ENCODE measurements at places on chromosomes 12 and 14. TPM values are rescaled to one million over a fixed set of nuclear protein-coding genes. Genes with fewer than 3 reads are reported as not detected.

DNA sequence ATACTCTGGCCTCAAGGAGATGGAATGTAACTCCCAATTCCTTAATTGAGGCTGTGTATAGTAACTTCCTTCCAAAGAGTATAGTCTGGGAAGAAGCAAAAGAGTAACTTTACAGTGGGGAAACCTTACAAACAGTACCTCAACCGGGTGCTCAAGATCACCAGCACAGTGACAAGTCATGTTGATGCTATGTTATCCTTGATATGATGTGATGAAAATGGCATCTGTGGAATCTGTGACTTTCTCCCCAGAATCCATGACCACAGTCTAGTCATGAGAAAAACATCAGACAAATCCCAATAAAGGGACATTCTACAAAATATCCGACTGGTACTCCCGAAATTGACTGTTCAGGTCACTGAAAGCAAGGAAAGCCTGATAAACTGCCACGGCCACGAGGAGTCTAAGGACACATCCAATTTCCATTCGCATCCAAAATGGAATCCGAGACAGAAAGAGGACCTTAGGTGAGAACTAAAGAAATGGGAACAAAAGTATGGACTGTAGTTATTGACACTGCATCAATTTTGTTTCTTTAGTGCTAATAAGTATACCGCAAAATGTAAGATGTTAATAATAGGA, 97.3 kb upstream of the FRMD6 start:
- H3K27me3 ChIP-seq: no peaks in the 10 kb centered on the region
- no peak overlapping the region for H3K27ac ChIP-seq
- no peaks in the 10 kb centered on the region for H3K36me3 ChIP-seq
- H3K4me3 ChIP-seq: no peak overlapping the region
- DNase-seq: no peak
- H3K4me1 ChIP-seq: no peaks in the 10 kb centered on the region

- DNase-seq: no peak
- H3K4me1 ChIP-seq: no peaks in the 10 kb centered on the region
- H3K4me3 ChIP-seq: no peak overlapping the region
- H3K27ac ChIP-seq: no peak overlapping the region
- H3K36me3 ChIP-seq: no peaks in the 10 kb centered on the region
Observed at GRCh38 chr12:121767525-121768016, 25.9 kb downstream of the RHOF start.

DNA sequence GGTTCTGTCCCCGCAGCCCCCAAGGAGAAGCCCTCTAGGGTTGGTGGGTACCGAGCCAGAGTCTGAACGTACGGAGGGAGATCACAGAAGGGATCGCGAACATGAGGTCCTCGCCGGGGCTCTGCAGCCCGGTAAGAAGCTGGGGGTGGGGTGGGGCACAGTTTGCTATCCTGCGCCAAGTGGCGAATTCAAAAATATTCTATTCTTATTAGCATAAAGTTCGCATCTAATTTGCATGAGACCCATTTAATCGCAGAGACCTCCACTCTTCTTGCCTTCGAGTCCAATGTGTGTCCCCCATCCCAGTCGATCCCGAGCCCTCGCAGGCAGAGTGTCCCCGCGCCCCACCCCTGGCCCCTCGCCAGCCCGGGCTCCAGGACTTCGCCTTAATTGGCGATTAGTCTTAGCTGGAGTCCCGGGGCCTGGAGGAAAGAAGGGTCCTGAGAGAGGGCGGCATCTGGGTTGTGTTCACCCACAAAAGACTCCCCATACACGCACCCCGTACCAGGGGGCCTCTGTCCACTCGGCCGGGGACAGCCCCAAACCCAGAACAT, 604 bp upstream of the ARHGEF25 start:
- no peaks in the 10 kb centered on the region for H3K36me3 ChIP-seq
- H3K27me3 ChIP-seq: peaks cover 10% of the 10 kb centered on the region
- peaks cover 14% of the 10 kb centered on the region for H3K4me1 ChIP-seq
- peak overlapping the region; percentile 23 for H3K4me3 ChIP-seq

DNA sequence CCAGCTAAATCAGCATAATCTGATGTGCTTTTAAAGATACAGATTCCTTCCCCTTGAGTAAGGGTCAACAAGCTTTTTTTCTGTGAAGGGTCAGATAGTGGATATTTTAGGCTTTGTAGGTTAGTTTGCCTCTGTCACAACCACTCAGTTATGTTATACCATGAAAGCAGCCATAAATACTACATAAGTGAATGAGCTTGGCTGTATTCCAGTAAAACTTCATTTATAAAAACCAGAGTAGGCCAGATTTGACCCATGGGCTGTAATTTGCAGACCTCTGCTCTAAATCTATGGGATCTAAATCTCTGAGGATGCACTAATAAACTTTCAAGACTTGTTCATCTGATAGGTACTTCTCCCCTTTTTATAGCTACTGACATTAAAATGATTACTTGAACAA, 47.7 kb downstream of the LEMD3 start:
- peaks cover 14% of the 10 kb centered on the region for H3K36me3 ChIP-seq
- no peak for DNase-seq
- no peak overlapping the region for H3K4me3 ChIP-seq
- H3K4me1 ChIP-seq: no peaks in the 10 kb centered on the region
- H3K27me3 ChIP-seq: no peaks in the 10 kb centered on the region
- no peak overlapping the region for H3K27ac ChIP-seq

GRCh38 chr14:59208224-59208814, 19.9 kb downstream of the DAAM1 start:
- H3K27me3 ChIP-seq: no peaks in the 10 kb centered on the region
- no peaks in the 10 kb centered on the region for H3K4me1 ChIP-seq
- H3K4me3 ChIP-seq: no peak overlapping the region
- no peak overlapping the region for H3K27ac ChIP-seq

DNA sequence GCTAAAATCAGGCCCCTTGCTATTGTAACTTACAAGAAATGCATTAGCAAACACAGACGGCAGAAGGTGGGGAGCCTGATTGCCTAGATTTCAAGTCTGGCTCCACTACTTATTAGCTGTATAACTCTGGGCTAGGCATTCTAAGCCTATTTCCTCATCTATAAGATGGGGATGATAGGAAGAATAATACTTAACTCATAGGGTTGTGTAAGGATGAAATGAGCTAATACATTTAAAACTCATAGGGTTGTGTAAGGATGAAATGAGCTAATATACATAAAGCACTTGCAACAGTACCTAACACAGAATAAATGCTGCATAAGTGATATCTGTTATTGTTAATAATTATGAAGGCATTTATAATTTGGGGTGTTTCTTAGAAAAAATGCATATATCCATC, 60.1 kb upstream of the DIO2 start:
- no peak overlapping the region for H3K4me3 ChIP-seq
- H3K4me1 ChIP-seq: no peaks in the 10 kb centered on the region
- H3K27ac ChIP-seq: no peak overlapping the region

- H3K4me1 ChIP-seq: peaks cover 51% of the 10 kb centered on the region
- DNase-seq: no peak
- peak overlapping the region; percentile 89 for H3K27ac ChIP-seq
- H3K27me3 ChIP-seq: no peaks in the 10 kb centered on the region
Observed at GRCh38 chr14:100236881-100237280, 2.1 kb upstream of the YY1 start.

GRCh38 chr12:55492078-55492477, at the start of gene OR6C68:
OR6C68 (plus strand) TSS chr12:55492378; CDS start chr12:55492378, 0 bp downstream.
- no peak for DNase-seq
- no peaks in the 10 kb centered on the region for H3K4me1 ChIP-seq
- H3K36me3 ChIP-seq: no peaks in the 10 kb centered on the region
- H3K27me3 ChIP-seq: no peaks in the 10 kb centered on the region
- H3K4me3 ChIP-seq: no peak within 1 kb of the TSS
- no peak within 1 kb of the TSS for H3K27ac ChIP-seq

GRCh38 chr14:37457334-37457733, 137.7 kb downstream of the FOXA1 start:
- H3K27me3 ChIP-seq: no peaks in the 10 kb centered on the region
- H3K4me3 ChIP-seq: no peak overlapping the region
- H3K4me1 ChIP-seq: no peaks in the 10 kb centered on the region
- H3K27ac ChIP-seq: no peak overlapping the region
- no peaks in the 10 kb centered on the region for H3K36me3 ChIP-seq

DNA sequence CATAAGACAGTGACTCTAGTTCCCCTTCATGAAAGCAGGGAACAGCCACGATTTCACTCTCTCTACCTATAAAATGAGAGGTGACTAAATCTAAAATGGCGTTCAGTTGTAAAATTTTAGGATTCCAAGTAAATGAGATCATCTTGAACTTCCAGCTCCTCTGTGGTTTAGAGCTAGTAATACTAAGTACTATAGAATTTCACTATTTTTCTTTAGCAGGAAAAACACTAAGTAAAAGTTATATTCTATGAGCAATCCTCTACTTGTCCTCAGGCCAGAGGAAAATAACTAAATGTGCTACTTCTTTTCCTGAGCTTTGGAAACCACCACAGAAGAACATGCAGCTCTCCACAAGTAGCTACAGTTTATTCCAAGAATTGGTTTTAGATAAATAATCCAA, 55.6 kb downstream of the NIN start:
- no peak for DNase-seq
- H3K36me3 ChIP-seq: peaks cover 39% of the 10 kb centered on the region
- H3K4me1 ChIP-seq: peaks cover 25% of the 10 kb centered on the region
- H3K4me3 ChIP-seq: no peak overlapping the region

GRCh38 chr12:94165670-94166364, 17.4 kb downstream of the PLXNC1 start:
- H3K27ac ChIP-seq: no peak overlapping the region
- no peaks in the 10 kb centered on the region for H3K4me1 ChIP-seq
- H3K36me3 ChIP-seq: no peaks in the 10 kb centered on the region
- no peaks in the 10 kb centered on the region for H3K27me3 ChIP-seq
- no peak overlapping the region for H3K4me3 ChIP-seq

- no peak overlapping the region for H3K27ac ChIP-seq
- no peaks in the 10 kb centered on the region for H3K27me3 ChIP-seq
- no peaks in the 10 kb centered on the region for H3K36me3 ChIP-seq
- H3K4me3 ChIP-seq: no peak overlapping the region
Observed at GRCh38 chr12:6266971-6267721, 43.3 kb upstream of the PLEKHG6 start.

DNA sequence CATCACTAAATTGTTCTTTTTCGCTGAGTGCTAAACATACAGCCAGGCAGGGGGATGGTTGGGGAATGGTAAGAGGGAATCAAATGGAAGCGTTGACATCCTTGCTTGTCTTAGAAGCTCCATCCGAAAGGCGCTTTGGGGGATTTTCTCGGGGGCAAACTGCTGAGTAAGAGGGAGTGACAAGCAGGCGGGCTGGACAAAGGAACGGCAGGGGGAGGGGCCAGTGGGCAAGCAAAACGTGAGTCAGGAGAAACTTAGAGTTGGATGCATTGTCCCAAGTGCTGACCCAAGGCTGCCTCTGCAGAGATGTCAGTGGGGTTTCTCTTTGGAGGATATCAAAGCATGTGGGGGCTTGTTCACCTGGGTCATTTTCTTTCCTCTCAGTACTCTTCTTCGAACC, 480.5 kb downstream of the VRK1 start:
- H3K4me3 ChIP-seq: no peak overlapping the region
- H3K27ac ChIP-seq: no peak overlapping the region
- no peaks in the 10 kb centered on the region for H3K36me3 ChIP-seq
- peaks cover 16% of the 10 kb centered on the region for H3K4me1 ChIP-seq
- H3K27me3 ChIP-seq: no peaks in the 10 kb centered on the region

DNA sequence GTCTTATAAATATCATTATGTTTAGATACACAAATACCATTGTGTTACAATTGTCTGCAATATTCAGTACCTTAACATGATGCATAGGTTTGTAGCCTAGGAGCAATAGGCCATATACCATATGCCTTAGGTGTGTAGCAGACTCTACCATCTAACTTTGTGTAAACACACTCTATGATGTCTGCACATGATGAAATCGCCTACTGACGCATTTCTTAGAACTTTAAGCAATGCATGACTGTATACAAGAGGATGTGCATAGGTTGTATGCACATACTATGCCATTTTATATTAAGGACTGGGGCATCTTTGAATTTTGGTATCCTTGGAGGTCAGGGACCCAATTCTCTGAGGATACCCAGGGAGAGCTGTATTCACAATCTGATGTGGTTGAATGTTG, 10.1 kb upstream of the BTG1 start:
- no peaks in the 10 kb centered on the region for H3K27me3 ChIP-seq
- DNase-seq: no peak
- peaks cover 34% of the 10 kb centered on the region for H3K4me1 ChIP-seq
- H3K36me3 ChIP-seq: no peaks in the 10 kb centered on the region

DNA sequence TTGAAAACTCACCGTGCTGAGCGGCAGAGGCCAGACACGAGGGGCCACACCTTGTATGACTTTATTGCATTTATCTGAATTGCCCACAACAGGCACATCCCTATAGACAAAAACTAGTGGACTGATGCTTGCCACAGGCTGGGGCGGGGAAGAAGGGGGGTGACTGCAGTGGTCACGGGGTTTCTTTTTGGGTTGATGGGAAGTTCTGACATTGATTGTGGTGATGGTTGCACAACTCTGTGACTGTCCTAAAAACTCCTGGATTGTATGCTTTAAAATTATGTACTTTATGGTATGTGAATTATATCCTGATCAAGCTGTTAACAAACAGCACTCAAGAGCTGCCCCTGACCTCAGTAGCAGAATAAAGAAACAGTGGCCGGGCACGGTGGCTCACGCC, 25.7 kb downstream of the DHX37 start:
- no peaks in the 10 kb centered on the region for H3K27me3 ChIP-seq
- no peak overlapping the region for H3K4me3 ChIP-seq
- DNase-seq: no peak
- H3K36me3 ChIP-seq: peaks cover 45% of the 10 kb centered on the region
- no peaks in the 10 kb centered on the region for H3K4me1 ChIP-seq

- H3K4me1 ChIP-seq: no peaks in the 10 kb centered on the region
- H3K36me3 ChIP-seq: no peaks in the 10 kb centered on the region
- no peak overlapping the region for H3K27ac ChIP-seq
- no peak for DNase-seq
- no peaks in the 10 kb centered on the region for H3K27me3 ChIP-seq
Observed at GRCh38 chr14:94370524-94370910, 17.9 kb downstream of the SERPINA1 start.

GRCh38 chr14:21367582-21368144, 16.2 kb downstream of the SUPT16H start:
- H3K27me3 ChIP-seq: no peaks in the 10 kb centered on the region
- no peak overlapping the region for H3K27ac ChIP-seq
- DNase-seq: no peak

The KRT73 gene
- 6.0 TPM for total RNA-seq

The C12orf54 gene
- total RNA-seq: not detected

The AMN gene
- total RNA-seq: 5.1 TPM

The OR6C70 gene
- total RNA-seq: not detected

The PIP4P1 gene
- 78.1 TPM for total RNA-seq

The TAS2R30 gene
- 3.8 TPM for total RNA-seq

The P3H3 gene
- total RNA-seq: 11.8 TPM
